ENCODE measurements at places on chromosomes 4 and X.
A peak's percentile ranks its signal among the peaks of the same experiment; 100 is the strongest.

GRCh38 chr4:111454961-111455360 is 690.3 kb upstream of the FAM241A start:
- no peaks in the 10 kb centered on the region for H3K27me3 ChIP-seq
- no peaks in the 10 kb centered on the region for H3K36me3 ChIP-seq
- DNase-seq, result no peak
- H3K4me3 ChIP-seq, result no peak overlapping the region
- H3K4me1 ChIP-seq, result no peaks in the 10 kb centered on the region

DNA sequence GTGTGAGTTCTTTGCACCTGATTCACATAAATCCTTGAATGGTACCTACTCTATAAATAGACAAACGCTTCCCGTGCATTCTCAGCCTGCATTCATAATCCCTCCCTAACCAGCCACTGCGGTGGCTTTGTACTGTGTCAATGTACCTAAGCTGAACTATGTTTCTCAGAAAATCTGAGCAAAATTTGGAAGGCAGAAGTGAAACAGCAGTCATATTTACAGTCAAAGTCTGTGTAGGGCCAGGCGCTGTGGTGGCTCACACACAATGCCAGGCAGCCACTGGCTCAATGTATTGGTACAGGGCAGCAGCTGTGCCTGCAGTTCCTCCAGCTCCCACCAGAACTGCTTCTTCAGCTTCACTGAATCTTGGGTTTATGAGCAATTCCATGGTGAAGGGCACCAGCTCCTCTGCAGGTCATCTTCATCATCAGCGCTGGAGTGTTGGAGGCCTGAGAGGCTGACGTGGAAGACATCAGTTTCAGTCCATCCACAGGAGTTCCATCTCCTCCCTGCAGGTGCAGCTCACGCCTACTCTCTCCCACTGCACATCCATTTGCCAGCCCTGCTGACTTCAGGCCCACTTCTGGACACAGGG is 32.3 kb upstream of the IRF2 start:
- peaks cover 24% of the 10 kb centered on the region for H3K4me1 ChIP-seq
- peak; percentile 43 for DNase-seq
- H3K27me3 ChIP-seq, result no peaks in the 10 kb centered on the region
- peaks cover 9% of the 10 kb centered on the region for H3K36me3 ChIP-seq
- peak overlapping the region; percentile 44 for H3K4me3 ChIP-seq

DNA sequence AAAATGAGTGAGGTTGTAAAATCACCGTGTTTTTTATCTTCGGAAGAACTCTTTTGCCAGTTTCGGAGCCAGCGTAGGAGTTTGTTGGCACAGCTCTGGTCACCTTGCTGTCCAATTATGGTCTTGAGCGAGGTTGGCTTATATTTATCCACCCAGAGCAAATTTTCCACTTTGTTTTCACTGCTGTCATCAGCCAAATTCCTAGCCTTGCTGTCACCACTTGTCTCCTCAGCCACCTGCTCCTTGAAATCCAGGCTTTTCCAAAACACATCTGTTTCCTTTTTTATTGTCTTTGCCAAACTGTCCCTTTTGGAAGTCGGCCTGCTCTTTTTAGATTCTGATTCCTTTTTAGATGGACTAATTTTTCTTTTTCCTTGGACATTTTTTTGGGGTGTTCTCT is 57.6 kb downstream of the RFC1 start:
- H3K4me1 ChIP-seq, result peaks cover 9% of the 10 kb centered on the region
- DNase-seq, result no peak
- H3K27me3 ChIP-seq, result no peaks in the 10 kb centered on the region

GRCh38 chr4:53640576-53641453 is 49.5 kb upstream of the LNX1 start:
- no peaks in the 10 kb centered on the region for H3K27me3 ChIP-seq
- H3K27ac ChIP-seq, result no peak overlapping the region
- H3K4me1 ChIP-seq, result no peaks in the 10 kb centered on the region
- no peak overlapping the region for H3K4me3 ChIP-seq
- H3K36me3 ChIP-seq, result no peaks in the 10 kb centered on the region

DNA sequence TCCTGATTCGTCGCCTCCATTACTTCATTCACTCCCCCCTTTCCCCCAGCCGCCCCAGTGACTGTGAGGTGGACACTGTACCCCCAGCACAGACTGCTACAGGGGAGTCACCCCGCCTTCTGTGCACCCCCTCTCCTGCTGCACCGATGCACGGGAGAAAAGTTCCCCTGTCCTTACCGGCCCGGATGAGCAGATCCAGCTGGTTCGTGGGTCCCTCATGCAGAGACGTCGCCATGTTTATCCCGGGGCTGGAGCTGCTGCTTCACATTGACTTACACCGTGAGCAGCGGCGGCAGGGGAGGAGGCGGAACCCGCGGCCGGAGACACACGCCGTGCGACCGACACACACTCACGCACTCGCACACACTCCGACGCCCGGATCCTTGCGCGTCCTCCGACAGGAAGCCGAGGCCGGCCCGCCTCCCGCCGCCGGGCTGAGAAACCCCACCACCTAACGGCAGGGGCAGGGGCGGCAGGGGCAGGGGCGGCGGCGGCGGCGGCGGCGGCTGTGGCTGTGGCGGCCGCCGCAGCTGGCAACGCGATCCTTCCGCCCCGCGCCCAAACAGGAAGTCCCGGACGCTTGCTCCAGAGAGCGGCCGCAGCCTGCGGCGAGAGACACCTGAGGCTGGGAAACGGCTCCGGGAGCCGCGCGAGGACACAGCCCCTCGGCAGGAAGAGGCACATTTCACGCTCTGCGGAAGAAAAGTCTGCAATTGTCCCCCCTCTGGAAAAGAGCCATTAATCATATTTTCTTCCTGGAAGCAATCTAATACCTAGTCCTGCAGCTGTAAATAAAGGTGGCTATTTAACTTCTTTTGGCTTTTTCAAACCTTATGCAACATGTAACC is 68.6 kb downstream of the NOCT start:
- peak overlapping the region; percentile 91 for H3K4me3 ChIP-seq
- H3K27me3 ChIP-seq, result peaks cover 9% of the 10 kb centered on the region
- H3K4me1 ChIP-seq, result peaks cover 21% of the 10 kb centered on the region
- peak overlapping the region; percentile 96 for H3K27ac ChIP-seq
- peaks cover 4% of the 10 kb centered on the region for H3K36me3 ChIP-seq

DNA sequence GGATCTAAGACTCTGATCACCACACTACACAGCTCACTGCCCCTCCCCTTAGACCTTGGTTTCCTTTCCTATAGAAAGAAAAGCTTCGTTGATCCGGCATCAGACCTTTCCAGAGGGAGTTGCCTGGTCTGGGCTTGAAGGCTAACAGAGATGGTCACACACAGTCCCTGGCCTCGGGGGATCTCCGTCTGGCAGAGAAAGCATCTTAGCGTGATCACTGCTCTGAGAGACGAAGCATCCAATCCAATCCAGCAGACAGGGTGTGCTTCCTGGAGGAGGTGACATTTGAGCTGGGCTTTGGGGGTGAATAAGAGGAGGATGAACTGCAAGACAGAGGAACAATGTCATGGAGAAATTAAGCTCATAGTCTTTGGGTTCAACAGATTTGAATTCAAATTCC is 49.5 kb downstream of the HTRA3 start:
- DNase-seq, result no peak
- H3K4me1 ChIP-seq, result no peaks in the 10 kb centered on the region
- peaks cover 4% of the 10 kb centered on the region for H3K27me3 ChIP-seq
- no peak overlapping the region for H3K4me3 ChIP-seq
- H3K27ac ChIP-seq, result no peak overlapping the region
- H3K36me3 ChIP-seq, result no peaks in the 10 kb centered on the region

DNA sequence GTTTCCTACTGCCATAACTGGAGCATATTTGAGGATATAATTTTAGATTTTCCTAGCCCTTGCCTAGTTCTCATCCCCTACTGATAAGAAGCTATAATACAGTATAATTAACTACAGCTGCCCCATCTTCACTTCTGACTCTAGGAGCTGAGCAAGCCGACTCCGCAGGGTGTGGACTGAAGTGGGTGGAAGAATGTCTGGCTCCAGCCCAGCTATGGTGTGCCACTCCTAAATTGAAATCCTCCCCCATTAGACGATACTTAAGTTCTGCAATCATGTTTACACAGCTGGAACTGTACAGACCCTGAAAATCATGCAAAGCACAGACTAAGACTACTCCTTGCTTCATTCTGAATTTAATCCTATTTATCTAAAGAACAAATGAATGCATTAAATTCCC is 93.1 kb downstream of the PCDH19 start:
- no peak for DNase-seq
- H3K36me3 ChIP-seq, result no peaks in the 10 kb centered on the region
- H3K27me3 ChIP-seq, result no peaks in the 10 kb centered on the region
- H3K4me3 ChIP-seq, result no peak overlapping the region
- H3K4me1 ChIP-seq, result no peaks in the 10 kb centered on the region
